CD4-positive, alpha-beta T cell (primary cell): ENCODE measurements at places on chromosomes 3 and 15.

- peak; percentile 25 for DNase-seq
These were observed 406 bp upstream of the MPI start for GRCh38 chr15:74889390-74889882.

DNA sequence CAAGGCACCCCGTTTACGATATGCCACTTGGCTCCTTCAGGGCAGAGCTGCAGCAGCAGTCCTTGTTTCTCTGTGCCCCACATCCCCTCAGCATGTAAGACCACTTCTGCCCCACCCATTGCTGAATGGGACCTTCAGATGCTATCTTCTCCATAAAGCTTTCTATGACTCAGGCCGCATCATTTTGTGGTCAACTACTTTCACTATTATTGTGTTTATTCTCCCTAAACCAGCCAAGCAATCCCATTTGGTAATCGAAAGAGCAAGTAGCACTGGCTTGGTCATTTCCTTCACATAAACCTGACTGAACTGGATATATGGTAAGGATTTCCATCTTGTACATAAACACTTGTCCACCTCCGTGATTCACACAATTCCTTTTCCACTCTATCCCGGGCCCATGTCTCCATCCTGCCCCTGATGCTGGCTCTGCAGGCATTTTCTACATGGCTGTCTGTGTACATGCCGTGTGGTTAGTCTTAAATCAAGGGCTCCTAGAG, 25.7 kb downstream of the LIPC start:
- DNase-seq, result no peak

GRCh38 chr3:86737517-86737916, 253.4 kb downstream of the VGLL3 start:
- DNase-seq, result no peak

DNA sequence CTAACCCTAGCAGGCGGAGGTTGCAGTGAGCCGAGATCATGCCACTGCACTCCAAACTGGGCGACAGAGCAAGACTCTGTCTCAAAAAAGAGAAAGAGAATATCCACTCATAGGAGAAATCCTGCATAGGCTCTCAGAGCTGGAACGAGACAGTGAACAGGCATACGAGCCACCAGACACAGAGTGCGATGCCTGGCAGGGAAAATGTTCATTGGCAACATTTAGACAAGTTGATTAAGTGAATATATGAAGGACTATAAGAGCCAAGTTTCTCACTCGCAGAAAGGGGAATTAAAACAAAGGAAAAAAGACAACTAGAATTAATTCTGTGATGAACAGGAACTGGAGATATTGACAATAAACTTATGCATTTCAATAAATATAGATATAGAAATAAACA, 27.1 kb upstream of the ARHGEF26 start:
- DNase-seq, result no peak

DNA sequence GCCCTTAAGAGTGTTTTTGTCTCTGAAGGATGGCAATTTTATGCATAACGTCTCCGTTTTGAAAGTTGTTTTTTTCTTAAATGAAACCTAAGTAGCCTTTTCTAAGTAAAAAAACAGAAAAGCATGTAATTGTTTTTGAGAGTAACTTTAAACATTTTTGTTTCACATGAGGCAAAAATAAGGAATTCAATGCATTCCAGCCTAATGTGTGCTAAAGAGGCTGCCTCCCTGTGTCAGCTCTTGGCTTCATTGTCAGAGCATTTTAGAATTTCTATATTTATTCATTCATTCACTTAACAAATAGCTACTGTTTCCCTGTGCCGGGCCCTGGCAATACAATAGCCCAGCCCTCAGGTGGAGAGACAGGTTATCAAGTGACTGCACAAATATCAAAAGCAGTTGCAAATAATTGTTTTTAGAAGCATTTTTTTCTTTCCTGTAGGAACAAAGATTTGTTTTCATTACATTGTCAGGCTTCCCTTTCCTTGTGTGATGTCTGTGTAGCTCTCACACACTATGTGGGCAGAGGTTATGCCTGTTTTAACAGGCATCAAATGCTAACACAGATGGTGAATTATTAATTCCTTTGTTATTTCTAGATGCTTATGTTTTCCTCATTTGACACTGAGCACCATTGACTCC, 81.9 kb downstream of the CCK start:
- no peak for DNase-seq

DNA sequence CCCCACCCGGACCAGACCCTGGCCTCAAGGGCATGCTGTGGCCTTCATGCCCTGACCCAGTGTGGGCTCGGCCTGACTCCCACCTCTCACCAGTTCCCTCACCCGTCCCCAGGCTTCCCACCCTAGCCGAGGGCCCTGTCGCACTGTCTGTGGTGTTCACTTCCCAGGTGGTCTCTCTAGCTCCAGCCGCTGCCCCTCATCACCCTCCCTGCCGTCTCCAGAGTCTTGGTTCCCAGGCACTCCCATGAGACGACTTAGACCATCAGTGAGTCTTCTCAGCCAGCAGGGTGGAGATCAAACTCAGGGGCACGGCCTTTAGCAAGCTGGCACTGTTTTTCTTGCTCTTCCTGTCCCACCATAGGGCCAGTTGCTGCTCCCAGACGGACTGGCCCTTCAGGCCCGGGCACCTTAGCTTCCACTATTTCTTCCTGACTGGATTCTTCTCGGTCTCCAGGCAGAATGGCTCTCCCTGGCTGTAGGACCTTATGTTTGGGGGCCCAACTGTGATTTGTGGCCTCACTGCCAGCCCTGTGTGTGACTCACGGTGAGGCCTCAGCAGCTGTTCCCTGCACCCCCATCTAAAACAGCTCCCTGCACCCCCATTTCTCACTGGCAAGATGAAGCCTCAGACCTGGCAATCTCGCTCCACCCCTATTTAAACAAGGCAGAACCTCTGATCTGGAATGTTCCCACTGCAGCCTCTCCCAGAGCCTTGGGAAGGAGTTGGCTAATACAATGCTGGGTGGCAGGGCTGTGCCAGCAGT, 9.4 kb upstream of the PCSK6 start:
- DNase-seq, result no peak

- no peak for DNase-seq
These were observed 65.1 kb upstream of the LEKR1 start for GRCh38 chr3:156761007-156761406.

DNA sequence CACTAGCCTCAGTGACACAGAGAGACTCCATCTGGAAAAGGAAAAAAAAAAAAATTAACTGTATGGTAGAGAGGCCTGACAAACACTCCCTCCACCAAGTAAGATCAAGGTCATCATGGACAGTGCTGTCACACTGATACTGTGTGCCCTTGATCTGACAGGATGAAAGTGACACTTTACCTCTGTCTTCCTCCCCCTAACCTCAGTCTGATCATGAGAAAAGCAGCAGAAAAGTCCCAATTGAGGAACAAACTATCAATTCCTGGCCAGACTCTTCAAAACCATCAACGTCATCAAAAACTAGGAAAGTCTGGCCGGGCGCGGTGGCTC, 26.7 kb downstream of the PGPEP1L start:
- no peak for DNase-seq

- no peak for DNase-seq
These were observed 47.1 kb downstream of the TFG start for GRCh38 chr3:100756441-100756840.

DNA sequence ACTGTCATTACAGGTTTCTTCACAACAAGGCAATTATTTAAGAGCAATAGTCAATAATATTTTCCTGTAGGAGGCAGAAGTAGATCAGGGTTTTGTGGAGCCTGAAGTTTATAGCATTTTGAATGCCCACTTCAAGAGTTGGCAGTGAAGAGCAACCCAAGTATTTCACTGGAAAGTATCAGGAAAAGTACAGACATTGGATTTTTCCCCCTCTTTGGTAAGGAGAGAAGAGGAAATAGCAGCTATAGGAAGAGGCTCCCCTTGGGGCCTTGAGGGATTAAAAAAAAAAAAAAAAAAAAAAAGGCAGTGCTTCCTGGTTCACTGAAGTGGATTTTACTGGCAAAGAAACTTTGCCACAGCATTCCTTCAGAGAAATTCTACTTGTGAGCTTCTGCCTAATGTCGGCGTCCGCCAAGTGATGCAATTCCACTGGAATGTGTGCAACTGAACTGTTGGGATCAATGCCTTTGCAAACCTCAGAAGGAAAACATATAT, 5.7 kb upstream of the CNTN6 start:
- DNase-seq, result no peak

DNA sequence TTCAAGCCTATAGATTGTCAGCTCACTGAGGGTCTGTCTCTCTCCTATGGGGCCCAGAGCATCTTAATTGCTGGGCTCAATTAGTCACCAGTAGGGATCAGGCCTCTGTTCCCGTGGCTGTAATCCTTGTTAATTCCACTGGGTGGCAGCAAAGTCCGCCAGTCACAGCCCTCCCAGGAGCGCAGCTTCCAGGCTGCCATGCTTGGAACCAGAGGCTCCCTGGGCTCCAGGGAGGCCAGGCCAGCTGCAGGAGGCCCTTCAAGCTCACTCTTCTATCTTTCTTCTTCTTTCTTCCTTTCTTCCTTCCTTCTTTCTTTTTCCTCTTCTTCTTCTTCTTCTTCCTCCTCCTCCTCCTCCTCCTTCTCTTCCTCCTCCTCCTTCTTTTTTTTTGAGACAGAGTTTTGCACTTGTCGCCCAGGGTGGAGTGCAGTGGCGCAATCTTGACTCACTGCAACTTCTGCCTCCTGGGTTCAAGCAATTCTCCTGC, 14.4 kb downstream of the RNU5B-1 start:
- DNase-seq, result peak; percentile 81

DNA sequence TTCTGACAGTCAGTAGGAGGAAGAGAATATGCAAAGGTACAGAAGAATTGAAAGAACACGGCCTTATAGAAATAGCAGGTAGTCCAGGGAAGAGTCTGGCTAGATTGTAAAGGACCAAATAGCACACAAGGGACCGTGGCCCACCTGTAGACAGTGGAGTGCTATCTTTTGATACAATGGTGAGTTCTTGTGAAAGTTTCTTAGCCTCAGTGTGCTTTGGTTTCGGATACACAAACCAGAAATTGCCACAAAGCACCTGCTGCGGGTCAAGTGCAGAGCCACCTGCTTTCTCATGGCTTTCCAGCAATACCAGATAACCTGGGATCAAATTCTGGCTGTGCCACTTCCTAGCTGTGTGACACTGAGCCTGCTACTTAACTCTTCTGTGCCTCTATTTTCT, 36.6 kb upstream of the TUBGCP5 start:
- no peak for DNase-seq

- peak; percentile 92 for DNase-seq
These were observed 59.7 kb downstream of the RAP2B start for GRCh38 chr3:153221748-153222162.

DNA sequence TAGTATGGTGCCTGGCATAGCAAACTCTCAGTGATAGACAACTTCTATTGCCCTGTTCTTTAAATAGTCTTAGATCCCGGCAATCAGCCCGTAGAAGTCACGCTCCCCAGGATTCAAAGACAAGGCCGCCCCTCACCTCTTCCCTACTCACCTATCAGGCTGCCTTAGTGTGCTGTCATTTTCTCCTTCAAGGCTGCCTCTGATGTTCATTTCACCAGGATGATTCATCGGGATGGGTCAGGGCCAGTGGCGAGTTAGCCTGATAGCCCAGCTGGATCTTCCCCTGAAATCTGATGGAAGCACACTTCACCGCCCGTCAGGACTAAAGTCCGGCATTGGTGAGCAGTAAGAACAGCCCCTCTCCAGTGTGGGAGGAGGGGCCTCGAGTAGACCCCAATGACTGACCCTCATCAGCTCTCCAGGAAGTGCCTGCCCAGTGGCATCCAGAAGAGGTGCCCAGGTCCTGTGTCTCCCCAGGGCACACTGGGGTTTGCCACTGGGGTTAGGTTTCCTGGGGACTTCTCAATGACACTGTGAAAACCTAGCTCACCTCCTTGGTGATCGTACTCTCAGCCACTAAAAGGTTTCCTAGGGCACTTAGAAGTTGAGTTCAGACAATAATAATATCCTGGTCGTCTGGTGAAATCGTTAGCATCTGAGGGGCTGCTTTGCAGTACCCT, 37.5 kb downstream of the TPM1 start:
- DNase-seq, result no peak

GRCh38 chr15:85172846-85173490, 191.3 kb downstream of the PDE8A start:
- no peak for DNase-seq

DNA sequence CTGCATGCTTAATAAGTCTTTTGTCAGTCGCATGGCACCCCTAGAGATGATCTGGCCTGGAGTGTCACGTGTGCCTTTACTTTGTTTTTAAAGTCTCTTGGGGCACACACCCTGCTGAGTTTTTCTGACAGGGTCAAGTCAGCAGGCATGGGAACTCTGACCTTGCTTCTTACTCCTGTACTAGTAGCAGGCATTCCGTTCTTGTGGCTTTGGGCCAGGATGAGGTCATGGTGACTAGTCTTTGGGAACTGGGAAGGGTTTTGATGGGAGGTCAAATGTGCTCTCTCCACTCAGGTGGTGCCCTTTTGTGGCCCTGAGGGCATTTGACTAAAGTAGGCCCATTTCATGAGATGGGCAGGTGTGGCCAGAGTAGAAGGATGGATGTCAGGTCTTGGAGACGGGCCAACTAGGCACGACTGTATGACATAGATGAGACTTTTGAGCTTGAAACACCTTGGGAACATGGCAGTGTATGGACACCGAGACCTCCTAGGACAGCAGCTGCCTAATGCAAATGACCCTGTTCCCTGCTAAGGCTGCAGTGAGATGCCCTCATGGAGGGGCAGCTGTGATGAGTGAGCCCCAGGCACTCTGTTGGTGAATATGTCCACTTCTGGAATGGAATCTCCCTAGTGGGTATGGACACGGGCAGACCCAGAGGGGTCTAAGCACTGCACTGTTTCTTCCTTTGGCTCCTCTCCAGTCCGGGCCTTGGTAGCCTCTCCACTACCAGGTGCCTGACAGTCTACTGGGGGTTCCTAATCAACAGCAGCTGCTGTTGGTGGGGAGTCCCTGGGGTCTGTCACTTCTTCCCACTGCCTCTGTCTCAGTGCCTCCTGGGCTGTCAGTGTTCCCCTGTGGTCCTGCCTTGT, 16.4 kb downstream of the SRPRB start:
- DNase-seq, result no peak

GRCh38 chr3:159600291-159600690, 388.3 kb upstream of the IL12A start:
- no peak for DNase-seq

GRCh38 chr15:49832511-49832910, 211.7 kb downstream of the DTWD1 start:
- DNase-seq, result no peak

- no peak for DNase-seq
These were observed 237.5 kb downstream of the FOXP1 start for GRCh38 chr3:71346061-71346460.

DNA sequence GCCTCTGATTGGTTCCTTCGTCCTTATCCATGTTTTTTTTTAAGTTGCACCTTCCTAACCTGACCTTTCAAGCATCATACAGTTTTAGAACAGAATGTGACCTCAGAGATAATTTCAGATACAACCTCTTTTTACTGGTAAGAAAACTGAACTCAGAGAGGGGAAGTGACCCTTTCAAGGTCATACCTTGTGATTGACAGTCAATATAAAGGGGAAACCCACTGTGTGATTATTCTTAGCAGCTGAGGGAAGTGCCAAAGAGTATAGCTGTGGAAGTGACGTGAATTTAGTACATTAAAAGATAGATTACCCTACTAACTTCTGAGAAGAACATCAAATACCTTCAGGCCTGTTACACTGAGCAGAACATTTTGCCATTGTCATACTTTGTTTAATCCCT, 319.4 kb downstream of the NEK10 start:
- no peak for DNase-seq
